ENCODE measurements at places on chromosomes 11 and 22.

DNA sequence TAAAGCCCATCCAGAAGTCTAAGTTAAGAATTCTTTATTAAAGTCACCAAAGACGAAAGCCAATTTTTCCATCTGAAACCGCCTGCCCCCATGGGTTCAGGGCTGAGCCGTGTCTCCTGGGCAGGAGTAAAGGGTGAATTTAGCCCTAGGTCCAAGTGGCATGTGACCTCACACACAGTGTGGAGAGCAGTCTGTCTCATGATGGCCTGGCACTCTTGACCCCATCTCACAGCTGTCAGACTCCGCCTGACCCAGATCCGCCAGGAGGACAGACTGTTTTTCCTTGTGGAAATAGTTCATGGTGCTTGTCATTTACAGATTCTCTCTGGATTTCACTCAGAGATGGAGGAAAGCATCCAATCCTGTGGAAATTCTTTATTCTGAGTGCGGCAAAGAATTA, 109.7 kb downstream of the GALNT18 start:
- no peak for DNase-seq

DNA sequence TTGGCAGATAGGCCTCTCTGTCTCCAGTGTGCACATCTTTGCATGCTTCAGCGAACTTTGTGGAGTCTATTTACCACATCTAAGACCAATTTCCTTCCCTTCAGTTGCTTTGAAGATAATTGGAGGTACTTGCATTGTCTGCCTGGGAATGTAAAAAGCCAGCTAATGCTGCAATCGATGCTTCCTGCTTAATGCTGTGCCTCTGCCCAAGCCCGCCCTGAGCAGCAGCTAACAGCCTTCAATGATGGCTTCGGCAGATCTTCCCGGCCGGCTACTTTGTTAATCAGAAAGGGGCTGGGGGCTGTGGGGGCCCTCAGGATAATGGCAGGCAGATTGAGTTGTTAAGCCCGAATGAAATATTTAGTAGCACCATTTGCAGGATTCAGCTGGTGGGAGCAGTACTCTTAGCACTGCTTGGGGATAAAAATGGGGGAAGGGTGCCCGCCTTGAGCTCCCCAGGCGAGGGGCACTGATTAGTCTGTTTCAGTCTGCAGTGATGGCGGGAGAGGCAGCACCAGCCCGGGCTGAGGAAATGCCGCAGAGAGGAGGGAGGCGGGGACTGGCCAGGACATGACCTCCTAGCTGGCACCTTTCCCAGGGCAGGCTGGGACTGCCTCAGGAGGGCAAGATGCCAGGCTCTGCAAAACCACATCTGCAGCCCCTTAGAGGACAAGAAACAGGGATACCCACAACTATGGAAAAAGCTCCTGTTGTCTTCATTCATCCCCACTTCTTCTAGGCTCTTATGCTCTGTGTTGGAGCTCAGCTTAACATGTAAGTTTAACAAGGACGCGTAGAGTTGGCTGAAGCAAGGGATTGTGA, 460.0 kb downstream of the BUD13 start:
- DNase-seq, result no peak

- no peak for DNase-seq
Observed at GRCh38 chr11:69520186-69520916, 38.9 kb downstream of the LINC01488 start.

- no peak for DNase-seq
Observed at GRCh38 chr11:15926071-15926470, 430.3 kb downstream of the SOX6 start.

- no peak for DNase-seq
Observed at GRCh38 chr11:110812086-110812733, 100.0 kb upstream of the ARHGAP20 start.

DNA sequence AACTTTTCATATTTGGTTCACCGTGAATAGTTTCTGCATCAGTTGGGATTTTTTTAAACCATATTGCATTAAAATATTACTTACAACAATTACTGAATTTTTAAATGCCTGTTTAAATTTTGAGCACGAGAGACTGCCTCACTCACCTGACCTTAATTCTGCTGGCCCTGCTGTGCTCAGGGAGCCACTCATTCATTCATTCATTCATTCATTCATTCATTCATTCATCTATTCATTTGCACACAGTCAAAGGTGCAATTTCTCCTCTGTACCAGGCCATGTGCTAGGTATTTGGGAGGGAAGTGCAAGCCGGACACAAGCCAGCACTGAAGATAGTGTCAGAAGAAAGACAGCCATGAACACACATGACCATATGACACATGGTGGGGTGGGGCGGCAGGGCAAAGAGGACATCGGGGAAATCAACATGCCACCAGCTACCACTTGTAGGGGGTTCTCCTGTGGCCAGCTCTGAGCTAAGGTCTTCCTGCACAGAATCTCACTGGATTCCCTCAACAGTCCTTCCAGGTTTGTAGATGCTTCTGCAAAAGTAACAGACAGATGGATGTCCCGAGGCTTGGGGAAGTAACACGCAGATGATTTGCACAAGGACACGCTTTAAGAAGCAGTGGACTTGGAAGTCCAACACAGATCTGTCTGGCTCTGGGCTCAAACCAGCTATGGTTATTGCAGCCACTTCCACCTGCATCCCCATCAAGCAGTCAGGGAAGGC, 568 bp upstream of the CSF2RB start:
- DNase-seq, result no peak

GRCh38 chr11:97638641-97639224, 1248.9 kb downstream of the JRKL start:
- no peak for DNase-seq

GRCh38 chr11:16543642-16544041, 187.3 kb upstream of the SOX6 start:
- DNase-seq, result no peak

Data from NCI-H1930 (cell line).